ENCODE measurements at places on chromosomes 7 and 10.

DNA sequence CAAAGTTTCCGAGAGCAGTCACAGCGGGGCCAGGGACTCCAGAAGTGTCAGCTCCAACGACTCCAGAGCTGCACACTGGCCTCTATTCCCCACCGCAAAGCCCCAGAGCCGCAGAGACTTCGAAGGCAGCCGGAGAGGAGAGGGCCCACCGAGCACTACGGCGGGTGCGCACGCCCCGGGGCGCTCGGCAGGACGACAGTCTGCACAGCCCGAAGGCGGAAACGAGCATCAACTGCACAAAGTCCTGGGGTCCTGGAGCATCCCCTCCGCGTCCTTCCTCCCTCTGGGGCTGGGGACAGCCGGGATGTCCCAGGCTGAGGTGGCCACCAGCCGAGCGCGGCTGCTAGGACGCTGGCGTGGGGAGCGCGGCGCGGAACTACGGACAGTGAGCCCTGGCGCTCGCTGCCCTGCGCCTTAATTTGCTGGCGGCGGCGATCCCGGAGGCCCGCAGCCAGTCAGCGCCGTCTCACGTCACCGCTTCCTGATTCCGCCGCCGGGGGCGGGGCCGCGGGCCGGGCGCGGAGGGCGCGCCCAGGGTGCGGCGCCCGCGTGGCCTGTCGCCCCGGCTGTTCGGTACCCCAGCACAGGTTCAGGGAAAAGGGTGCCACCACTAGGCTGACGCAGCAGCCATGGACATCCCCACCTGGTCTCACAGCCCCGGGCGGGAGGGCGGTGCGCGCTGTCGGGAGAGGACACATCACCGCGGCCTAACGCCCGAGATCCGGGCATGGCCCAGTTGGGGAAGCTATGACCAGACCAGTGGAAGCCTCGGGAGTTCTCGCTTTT is at the start of gene TBX20:
Gene TBX20, minus strand, starts transcription at position 391 of the 786 bp plus-strand sequence. CDS start 480 bp downstream, outside the sequence.
- DNase-seq, result no peak

GRCh38 chr10:107126512-107127065 is 37.9 kb downstream of the SORCS1 start:
- no peak for DNase-seq

- peak; percentile 15 for DNase-seq
These were observed 28.5 kb upstream of the CROT start for GRCh38 chr7:87316846-87317552.

DNA sequence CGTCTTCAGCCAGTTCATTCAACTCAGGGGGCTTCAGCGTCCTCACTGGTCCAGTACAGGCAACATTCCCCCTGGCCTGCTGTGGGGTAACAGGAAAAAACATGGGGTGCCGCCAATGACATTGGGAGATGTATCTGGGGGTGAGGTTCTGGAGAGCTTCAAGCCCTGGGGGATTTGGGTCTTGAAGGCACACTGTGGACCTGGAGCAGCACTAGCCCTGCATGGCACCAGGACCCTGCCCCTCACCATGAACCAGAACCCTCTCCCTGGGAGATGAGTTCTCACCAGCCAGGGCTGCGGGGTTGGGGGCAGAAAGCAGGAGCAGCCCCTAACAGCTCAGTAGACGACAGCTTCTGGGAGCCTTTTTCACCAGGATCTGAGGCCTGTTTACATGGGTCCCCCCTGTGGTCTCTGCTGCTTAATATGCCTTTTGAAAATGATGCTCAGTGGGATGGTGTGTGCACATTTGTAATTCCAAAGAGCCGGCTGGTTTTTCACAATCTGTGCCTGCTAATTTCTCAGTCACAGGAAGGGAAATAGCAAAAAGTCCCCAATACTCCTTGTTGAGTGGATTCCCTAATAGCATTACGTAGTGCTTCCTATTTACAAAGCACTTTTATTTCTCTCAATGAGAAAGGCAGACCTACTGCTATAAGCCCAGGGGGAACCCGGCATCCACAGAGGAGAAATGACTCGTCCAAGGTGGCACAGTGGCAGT is 509.5 kb downstream of the RPS24 start:
- no peak for DNase-seq

- peak; percentile 94 for DNase-seq
These were observed 165.6 kb downstream of the TPK1 start for GRCh38 chr7:144670218-144670617.

- DNase-seq, result no peak
These were observed 85.1 kb upstream of the GTF2I start for GRCh38 chr7:74572301-74572979.

DNA sequence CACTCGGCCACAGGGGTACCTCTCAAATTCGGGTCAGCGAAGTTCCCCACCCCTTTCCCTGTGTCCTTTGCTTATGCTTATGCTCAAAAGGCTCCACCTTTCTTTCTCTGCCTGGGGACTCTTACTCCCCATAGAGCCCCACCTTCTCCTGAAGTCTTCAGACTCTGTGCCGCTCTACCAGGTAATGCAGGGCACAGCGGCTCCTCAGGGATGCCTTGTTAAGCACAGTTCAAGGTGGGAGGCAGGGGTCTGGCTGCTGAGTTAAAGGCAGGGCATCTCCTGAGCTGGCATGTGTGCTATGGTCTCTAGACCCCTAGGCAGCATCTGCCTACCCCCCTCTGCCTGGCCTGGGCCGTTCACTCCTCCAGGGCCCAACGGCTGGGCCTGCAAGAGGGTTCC is 3.0 kb upstream of the CXCL12 start:
- no peak for DNase-seq

DNA sequence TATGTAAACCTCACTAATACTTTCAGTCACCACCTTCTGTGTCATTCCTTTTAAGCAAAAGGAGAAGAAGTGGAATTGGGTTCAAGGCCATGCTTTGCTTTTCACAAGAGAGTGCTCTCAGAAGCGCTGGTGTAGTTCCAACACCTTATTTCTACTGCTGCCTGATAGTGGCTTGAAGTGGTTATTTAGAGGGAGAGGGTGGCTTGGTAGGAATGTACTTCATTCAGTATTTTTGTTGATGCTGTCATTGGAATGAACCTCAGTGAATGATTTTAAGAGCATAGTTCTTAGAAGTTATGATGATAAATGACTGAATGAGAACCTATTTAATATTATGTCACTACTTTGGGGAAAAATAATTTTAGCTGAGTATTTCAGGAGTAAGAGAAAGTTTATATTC is 396.7 kb downstream of the EXOC4 start:
- DNase-seq, result no peak

DNA sequence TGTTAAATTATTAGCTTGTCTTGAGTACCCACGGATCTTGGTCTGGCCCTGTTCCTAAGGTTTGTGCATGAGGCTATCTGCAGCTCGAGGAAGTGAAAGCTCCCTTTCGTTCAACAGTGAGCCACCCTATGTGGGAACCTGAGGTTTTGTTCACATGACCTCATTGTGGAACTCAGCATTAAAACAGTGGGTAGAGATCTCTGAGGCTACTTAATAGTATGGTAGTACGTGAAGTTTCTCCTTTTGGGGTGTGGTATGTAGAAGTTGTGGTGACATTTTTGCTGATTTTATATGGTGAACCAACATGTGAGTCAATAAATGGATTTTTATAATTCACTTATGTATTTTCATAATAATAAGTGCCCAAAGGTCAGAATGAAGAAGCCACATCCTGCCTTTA is 252.7 kb upstream of the FERD3L start:
- no peak for DNase-seq

DNA sequence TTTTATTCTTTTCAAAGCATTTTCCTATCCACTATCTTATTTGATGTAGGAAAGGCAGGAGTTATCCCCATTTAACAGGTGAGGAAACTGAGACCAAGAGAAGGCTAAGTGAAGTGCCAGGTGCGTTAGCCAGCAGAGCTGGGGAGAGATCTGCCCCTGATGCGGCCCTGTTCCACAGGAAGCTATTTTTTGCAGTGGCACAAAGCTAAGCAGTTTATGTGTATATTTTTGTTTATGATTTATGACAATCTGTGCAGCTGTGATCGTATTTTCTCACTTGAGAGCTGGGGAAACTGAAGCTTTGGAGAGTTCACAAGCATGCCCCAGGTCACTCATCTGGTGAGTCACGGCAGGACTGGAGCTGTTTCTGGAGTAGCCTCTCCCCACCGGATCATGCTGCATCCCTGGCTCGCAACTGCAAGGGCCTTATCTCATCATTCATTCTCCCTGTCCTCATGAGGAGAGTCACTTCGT is 38.8 kb downstream of the SLC29A3 start:
- DNase-seq, result no peak

GRCh38 chr7:77867537-77867865 is 68.9 kb downstream of the PHTF2 start:
- DNase-seq, result no peak

GRCh38 chr7:135976312-135977006 is 700 bp downstream of the MTPN start:
- DNase-seq, result no peak

DNA sequence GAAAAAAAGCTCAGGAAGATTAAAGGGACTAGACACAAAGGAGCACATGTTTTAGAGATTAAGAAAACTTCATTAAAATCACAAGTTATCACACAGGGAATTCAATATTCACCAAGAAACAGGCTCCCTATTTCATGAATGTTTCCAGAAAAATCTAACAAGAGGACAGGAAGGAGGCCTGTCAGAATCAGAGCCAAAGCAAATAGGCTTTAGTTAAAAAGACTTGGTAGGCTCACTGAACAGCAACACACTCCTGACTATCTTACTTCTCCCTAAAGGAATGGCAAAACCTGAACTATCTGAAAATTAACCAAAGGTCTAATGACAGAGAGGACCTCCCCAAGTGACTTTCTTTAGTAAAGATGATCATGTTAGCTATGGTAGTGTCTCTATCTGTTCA is 188.3 kb upstream of the MEOX2 start:
- no peak for DNase-seq

DNA sequence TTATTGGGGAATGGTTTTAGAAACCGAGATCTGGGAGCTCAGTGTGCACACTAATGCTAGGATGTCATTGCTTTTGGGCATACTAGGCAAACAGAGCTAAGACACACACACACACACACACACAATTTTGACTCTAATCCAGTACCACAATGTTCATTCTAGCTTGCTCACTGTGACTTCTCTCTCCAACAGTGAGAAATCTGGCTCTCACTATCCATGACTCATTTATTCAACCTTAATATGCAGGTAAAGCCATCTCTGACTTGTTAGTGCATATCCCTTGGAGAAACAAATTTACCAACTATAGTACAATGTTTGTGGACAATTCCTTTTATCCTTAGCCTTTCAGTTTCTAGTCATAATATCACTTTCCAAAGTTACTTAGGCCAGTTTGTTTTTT is 5.9 kb upstream of the BMS1 start:
- no peak for DNase-seq

DNA sequence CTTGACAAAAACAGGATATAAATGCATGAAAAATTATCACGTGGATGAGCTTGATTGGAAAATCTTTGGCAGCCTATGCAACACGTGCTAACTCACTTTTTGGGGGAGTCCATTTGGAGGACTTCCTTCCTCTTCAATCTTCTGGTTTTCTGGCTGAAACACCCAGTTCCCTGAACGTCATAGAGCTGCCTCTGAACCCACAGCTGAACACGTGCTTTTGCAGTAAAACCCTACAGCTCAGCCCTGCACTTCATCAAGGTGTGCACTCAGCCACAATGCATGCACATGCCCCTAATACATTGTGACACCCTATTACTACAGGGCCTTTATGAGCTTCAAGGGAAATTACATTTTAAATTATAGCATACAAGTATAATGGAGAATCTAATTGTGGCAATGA is 808.7 kb upstream of the AUTS2 start:
- no peak for DNase-seq

DNA sequence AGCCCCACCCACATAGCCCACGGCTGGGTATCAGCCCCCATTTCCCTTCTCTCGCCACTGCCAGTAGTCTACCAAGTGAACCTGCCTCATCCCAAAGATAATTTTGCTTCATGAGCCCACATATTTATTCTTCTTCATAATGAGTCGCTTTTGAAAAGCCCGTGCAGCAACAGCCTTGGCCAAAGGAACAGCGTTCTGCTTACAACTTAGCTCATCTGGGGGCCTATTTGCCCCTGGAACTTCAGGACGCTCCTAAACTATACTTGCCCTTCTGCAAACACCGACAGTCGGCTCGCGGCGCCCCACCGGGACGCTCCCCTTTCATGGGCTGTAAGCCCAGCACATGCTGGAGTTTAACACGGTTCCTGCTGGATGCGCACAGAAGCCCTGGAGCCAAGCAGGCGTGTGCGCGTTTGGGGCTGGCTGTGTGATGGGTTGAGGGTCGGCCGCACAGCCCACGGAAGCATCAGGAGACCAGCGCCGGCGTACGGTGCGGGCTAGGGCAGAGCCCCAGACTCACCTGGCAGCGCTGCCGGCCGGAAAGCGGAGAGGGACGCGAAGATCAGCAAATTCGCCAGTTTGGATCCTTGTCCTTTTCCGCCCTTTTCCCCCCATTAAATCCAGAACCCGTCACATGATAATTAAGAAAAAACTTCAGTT is 370 bp downstream of the TMEM60 start:
- DNase-seq, result no peak

- DNase-seq, result no peak
These were observed 508.9 kb downstream of the SUGCT start for GRCh38 chr7:40643664-40644063.

GRCh38 chr7:1555813-1556543 is at the start of gene TMEM184A:
TSS of gene TMEM184A (minus strand) at chr7:1556205. CDS start at chr7:1555484, 721 bp downstream.
- DNase-seq, result no peak

DNA sequence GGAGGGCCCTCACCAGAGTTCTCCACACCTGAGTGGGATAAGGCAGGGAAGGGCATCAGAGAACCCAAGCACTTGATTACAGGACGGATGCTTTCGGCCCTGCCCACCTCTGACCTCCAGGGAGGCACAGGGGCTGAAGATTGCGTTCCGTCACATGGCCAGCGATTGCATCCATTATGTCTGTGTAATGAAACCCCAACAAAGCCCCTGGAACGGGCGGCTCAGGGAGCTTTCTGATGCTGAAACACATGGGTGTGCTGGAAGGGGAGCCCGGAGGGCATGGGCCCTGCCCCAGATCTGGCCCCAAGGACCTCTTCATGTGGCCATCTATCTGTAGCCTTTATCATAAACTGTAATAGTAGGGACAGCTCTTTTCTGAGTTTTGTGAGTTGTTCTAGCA is 117.2 kb downstream of the PTPN20 start:
- no peak for DNase-seq

DNA sequence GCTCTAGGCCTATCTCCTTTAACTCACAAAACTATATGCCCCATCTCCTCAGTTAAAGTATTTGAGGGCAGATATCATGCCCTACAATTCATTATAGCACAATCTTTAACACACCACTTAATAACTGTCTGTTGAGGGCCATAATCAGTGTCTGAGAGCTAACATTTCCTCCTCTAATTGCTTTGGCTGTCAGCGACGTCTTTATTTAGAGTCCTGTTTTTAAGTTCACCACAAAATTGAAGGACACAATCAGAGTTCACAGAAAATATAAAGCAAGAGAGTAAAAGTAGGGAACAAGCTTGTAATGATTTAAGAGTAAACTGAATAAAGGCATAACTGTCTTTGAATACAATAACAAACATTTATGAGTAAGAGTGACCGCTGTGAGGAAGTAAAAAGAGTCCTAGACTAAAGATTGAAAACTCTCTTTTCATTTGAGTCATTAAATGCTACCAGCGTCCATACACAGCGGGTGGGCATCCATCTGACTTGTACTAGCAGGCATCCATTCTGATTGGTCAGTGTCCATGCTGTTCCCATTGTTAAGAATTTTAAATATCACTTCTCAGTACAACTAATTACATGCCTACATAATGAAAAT is 38.4 kb upstream of the ABCB4 start:
- no peak for DNase-seq
